ENCODE measurements at places on chromosomes 2 and 18.

GRCh38 chr2:108612514-108613183, 78.4 kb downstream of the LIMS1 start:
- no peak for DNase-seq

DNA sequence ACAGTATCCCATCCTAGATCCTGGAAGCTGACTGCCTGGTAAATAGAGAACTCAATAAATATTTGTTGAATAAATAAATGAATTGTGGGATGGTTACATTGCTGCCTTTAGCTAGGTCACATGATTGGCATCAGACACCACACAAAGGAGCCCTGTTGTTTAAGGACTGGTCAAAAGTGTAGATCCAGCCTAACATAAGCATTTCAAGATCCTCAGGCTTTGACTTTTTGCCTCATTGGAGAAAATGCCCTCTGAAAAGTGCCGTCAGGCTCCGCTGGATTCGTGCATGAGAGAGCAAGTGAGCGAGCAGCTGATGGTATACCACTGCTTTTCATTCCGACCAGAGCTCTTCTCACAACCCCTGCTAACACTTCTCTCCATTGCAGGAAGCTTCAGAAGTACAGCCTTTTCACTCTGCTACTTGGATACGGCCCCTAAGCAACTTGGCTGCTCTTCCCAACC, 1.3 kb upstream of the ZNF24 start:
- peak; percentile 66 for DNase-seq

DNA sequence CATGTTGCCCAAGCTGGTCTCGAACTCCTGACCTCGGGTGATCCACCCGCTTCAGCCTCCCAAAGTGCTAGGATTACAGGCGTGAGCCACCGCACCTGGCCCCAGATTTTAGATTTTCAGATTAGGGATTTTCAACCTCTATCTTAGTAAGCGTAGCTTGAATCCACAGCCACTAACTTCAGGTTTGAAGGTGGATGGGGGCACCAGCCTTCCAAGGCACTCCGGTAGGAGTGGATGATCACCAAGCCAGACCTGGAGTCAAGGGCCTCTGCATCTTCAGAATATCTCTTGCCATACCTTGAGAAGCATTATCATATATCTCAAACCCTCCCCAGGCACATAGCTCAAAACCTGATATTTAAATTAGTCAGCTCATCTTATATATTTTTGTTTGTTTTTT, 17.9 kb downstream of the GALM start:
- no peak for DNase-seq

GRCh38 chr2:140348826-140349225, 1568.6 kb upstream of the NXPH2 start:
- no peak for DNase-seq

DNA sequence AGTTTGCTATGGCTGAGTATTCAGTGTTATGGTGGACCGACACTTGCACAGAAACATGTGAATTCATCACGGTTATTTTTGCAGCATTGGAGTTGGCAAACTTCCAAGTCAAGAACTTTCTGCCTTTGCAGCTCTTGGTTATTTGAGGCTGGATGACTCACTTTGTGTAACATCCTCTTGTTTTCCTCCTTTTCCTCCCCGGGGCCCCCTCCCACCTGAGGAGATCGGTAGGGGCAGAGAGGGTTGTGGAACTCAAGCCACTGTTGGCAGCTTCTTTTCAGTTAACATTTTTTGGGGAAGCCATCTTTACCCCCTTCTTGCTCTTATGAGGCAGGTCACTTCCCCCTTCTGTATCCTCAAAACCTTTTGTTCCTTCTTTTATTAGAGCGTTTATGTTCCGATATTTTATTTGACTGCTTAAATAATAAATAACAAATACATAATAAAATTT, 48.6 kb downstream of the DDX1 start:
- DNase-seq, result no peak

GRCh38 chr2:535222-535621, 142.0 kb downstream of the TMEM18 start:
- no peak for DNase-seq

- DNase-seq, result no peak
These were observed 304.1 kb upstream of the RND3 start for GRCh38 chr2:150791567-150791966.

DNA sequence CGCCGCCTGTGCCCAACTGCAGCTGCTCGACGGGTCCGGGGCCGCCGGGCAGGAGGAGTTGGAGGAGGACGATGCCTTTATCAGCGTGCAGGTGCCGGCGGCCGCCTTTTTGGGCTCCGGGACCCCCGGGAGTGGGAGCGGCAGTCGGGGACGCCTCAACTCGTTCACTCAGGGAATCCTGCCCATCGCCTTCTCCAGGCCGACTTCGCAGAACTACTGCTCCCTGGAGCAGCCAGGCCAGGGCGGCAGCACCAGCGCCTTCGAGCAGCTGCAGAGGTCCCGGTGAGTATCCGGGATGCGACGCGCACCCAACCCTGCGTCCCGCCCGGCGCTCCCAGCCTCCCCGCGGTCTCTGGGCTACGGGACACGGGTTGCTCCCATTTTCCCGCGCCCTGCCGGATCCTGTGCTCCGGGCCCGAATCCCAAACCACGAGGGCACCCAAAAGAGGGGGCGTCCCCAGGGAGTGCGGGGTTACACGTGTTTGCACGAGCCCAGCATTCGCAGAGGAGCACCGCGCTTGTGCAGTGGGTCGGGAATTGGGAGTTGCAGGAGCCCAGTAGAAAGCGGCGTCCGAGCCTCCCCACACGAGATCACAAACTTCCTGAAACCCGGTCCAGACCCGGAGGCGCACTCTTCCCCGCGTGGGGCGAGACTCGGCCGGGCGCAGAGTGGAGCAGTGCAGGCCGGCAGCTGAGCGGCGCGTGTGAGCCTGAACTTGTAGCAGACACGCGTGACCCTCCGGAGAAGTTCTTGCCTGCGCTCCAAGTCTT, 1.2 kb downstream of the CABLES1 start:
- DNase-seq, result no peak

GRCh38 chr2:52429171-52429570, 1338.4 kb upstream of the CHAC2 start:
- no peak for DNase-seq

GRCh38 chr2:238950551-238950950, 102.7 kb downstream of the TWIST2 start:
- DNase-seq, result no peak

DNA sequence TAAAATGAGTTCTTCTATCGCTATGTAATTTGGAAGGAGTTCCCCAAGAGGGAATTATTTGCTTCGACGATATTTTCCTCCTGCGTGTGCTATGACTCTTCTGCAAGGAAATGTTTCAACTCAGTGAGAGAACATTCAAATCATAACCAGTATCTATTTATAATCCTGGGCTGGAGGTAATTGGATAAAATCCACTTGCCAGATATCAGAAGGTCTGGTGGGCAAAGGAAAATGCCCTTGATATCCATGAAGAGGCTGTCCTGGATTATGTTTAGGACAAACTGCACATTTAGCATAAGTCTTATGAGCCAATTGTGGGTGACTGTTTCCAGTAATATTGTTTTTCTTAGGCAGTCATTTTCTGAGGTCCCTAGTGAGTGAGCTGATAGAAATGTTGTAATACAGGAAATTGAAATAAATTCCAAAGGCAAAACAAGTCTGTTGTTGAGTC, 17.7 kb downstream of the RPIA start:
- no peak for DNase-seq

- no peak for DNase-seq
These were observed 34.1 kb downstream of the ITGB1BP1 start for GRCh38 chr2:9388950-9389911.

DNA sequence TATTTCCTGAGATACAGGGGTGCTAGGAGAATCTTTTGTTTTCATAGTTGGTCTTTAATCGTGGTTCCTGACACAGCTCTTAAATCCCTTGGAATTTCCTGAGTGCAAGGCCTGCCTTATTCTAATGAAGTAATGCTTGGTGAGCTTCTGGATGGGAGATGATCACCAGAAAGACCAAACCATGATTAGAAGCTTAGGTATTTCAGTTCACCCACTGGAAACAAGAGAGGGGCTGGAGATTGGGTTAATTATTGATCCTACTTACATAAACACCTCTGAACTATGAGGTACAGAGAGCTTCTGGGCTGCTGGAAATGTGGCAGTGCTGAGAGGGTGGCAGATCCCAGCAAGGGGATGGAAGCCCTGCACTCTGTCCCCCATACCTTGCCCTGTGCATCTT, 406.8 kb downstream of the THSD7B start:
- DNase-seq, result no peak

DNA sequence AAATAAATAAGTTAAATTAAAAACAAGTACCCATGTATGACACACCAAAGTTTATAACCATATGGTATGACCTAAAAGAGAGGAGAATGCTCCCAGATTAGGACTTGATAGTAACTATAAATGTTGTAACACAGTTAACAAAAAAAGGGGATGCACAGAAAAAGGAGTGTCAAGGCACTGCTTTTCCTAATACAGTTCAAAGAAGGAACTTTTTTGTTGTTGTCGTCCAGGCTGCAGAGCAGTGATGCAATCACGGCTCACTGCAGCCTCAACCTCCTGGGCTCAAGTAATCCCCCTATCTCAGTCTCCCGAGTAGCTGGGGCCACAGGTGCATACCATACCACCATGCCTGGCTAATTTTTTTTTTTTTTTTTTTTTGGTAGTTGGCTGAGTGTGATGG, 2.7 kb downstream of the NARS1 start:
- DNase-seq, result no peak

- DNase-seq, result no peak
These were observed 34.4 kb upstream of the SMAD7 start for GRCh38 chr18:48985161-48985560.

GRCh38 chr2:199160677-199161465, 296.9 kb downstream of the SATB2 start:
- DNase-seq, result no peak

- no peak for DNase-seq
These were observed 130.6 kb downstream of the SPOPL start for GRCh38 chr2:138632066-138632620.

DNA sequence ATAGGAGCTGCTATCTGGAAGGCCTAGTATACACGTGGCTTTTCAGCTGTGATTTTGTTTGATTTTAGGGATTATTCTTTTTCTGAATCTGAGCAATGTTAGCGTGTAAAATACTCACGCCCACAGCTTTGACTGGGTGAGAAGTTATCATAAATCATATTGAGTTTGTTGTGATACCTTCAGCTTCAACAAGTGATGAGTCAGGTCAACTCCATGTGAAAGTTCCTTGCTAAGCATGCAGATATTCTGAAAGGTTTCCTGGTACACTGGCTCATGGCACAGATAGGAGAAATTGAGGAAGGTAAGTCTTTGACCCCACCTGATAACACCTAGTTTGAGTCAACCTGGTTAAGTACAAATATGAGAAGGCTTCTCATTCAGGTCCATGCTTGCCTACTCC, at the start of gene GKN1:
GKN1 (plus strand) TSS at position 386 of the 400 bp plus-strand sequence. CDS start 42 bp downstream, outside the sequence.
- DNase-seq, result no peak

DNA sequence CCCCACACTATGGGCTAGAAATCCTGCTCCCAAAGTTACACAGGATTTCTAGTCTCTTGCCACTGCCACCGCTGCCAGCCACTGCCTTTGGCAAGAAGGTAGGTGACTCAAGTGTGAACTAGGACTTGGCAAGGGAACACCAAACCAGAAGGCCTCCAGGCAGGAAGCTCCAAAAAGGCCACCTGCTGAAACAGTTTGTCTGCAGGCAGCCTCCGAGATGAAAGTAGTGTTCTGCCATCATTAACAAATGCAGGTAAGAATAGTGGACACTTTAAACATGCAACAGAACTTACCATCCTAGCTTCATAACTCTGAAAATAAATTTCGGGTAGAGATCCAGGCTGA, 3.9 kb downstream of the ANKRD44 start:
- DNase-seq, result no peak

DNA sequence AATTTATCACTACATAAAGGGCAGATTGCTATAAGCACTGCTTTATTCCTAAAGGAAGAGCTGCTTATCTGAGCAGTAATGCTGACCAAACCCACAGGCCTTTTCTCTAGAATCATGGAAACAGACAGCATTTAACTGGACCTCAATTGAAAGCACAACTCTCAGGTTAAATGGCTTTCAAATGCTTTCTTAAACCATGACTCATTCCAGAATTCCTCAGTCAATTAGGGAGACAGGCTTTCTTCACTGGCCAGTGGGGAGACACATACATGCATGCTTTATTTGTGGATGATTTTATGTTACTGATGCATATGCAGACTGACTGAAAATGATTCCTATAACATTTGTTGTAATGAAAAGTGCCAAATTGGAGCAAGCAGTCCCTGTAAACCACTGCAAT, 114.6 kb downstream of the ACVR1 start:
- DNase-seq, result no peak

DNA sequence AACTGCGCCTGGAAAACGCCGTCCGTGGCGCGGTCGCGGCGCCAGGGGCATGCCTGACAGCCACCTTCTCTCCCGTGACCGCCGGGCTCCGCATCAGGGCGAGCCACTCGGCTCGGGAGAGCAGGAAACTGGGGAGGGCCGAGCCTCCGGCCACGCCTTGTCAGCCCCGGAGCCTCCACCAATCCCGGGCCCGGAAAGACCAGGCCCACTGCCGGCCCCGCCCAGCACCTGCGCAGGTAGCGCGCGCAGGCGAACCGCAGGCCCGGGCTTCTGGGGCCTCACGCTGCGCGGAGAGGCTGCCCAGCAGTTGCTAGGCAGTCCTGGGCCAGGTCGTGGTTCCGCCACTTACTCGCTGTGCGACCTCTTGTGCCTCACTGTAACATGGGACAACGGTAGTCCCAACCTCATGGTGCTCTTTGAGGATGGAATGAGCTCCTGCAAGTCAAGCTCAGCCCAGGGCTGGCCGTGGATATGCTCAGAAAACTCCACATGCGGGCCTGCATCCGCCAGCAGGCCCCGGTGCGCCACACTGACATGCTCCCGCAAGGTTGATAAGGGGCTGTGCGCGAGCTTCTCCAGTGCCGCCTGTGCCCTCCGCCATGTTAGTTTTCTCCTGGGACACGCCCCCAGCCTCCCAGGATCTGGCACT, 97.1 kb downstream of the INHBB start:
- DNase-seq, result peak; percentile 52

DNA sequence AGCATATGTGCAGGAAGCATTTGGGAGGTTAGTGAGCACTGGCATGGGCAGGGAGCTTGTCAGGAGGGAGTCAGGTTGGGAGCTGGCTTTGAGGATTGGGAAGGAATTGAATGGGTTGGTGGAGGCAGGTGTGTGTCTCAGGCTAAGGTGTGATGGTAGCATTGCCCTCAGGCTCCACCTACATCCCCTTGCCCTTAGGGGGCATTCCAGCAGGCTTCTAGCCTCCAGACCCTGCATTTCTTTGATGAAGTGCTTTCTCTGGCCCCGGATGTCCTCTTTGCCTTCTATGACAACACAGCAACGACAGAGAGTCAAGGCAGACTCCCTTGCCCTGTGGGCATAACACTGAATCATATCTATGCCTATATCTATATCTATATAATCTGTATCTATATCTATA, 13.5 kb downstream of the RHBDD1 start:
- DNase-seq, result no peak

GRCh38 chr18:63146828-63147409, 172.7 kb downstream of the BCL2 start:
- DNase-seq, result no peak

DNA sequence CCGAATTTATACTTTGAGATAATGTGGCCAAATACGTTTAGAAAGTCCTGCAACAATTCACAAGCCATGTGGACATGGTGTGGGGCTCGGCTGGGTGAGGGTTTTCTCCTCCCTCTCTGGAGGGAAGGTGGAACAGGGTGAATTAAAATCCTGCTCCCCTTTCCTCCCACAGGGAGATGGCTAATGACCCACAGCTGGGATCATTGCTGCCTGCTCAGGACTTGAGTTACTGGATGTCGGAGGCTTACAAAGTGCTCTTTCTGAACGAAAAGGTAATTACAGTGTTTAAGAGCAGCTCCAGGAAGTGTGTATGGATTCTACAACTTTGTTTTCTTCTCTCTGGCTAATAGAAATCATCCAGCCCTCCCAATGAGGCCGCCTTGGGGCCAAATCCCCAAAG, 97.9 kb upstream of the ALKAL2 start:
- no peak for DNase-seq
